Fibroblast of upper back skin (primary cell): ENCODE measurements at places on chromosomes 3 and 15.

DNA sequence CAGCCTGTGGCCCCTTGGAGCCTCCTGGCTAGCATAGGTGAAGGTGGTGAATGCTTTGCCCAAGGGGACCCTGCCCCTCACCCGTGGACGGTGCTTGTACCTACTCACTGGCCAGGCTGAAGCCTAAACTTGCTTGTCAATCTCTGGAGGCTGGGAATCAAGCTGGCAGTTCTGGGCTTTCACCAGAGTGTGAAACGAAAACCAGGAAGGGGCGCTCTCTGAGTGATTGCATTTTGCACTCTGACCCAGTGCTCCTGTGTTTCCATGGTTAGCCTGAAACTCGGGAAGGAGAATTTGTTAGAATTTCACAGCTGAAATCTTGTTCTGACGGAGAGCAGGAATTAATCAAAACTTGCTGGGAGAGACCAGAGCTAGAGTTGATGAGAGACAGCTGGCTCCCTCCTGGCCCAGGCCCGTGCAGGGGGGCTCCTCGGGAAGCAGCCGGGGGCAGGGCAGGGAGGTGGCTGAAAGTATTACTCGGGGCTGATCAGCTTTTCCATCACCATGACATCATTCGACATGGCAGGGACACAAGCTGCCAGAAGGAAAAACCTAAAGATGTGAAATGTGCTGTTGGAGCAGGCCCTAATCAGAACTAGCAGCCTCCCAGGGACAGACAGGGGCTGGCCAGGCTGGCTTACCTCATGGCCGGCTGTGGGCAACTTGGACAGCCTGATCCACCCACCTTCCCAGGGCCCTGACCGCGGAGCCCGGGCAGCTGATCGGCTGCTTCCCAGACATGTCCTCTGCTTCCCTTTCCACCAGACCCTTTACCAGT is 323.6 kb upstream of the CTDSPL start:
- peak; percentile 77 for DNase-seq

GRCh38 chr3:185502987-185503386 is 4.2 kb upstream of the TMEM41A start:
- DNase-seq, result no peak

DNA sequence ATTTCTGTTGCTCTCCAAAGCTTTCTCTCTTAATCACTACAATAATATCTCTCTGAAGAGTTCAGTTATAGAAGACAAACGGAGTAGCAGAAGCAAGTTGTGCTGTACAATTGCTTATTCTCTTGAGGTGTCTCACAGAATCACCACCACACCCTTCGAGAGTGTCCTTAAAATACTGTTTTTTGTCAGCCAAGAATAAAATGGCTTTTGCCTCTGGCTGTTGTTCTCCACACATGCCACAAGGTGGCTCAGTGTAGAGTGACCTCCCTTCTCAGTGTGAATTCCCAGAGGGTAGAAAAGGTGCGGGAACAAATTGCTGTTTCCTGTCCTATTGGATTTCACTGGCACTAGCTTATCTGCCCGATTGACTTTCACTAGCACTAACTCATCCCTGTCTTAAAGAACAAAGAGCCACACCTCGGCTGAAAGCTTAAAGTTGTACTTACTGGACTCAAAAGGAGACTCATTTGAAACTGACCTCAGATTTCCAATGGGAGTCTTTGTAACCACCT is 134.2 kb upstream of the SATB1 start:
- peak; percentile 13 for DNase-seq

DNA sequence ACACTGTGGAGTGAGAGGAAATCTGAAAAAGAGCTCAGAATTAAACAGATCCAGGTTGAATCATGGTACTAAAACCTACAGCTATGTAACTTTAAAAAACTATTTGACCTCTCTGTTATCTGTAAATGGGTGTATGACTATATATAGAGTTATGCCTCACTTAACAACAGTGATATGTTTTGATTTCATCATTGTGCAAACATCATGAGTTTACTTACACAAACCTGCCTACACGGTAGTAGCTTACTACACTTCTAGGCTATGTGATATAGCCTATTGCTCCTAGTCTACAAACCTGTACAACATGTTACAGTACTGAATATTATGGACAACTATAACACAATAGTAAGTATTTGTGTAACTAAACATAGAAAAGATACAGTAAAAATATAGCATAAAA is 191.6 kb upstream of the MEIS2 start:
- DNase-seq, result no peak

GRCh38 chr3:134161898-134162615 is 88.6 kb downstream of the RYK start:
- peak; percentile 12 for DNase-seq

GRCh38 chr15:70196372-70197316 is 98.9 kb upstream of the TLE3 start:
- peak; percentile 78 for DNase-seq

DNA sequence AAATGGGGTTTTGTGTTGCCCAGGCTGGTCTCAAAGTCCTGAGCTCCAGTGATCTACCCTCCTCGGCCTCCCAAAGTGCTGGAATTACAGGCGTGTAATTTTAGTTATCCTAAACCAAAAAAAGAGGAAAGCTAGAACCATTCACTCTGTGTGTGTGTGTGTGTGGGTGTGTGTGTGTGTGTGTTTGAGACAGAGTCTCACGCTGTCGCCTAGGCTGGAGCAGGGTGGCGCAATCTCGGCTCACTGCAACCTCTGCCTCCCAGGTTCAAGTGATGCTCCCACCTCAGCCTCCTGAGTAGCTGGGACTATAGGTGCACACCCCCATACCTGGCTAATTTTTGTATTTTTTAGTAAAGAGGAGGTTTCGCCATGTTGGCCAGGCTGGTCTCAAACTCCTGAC is 84.0 kb downstream of the TFDP2 start:
- DNase-seq, result no peak

DNA sequence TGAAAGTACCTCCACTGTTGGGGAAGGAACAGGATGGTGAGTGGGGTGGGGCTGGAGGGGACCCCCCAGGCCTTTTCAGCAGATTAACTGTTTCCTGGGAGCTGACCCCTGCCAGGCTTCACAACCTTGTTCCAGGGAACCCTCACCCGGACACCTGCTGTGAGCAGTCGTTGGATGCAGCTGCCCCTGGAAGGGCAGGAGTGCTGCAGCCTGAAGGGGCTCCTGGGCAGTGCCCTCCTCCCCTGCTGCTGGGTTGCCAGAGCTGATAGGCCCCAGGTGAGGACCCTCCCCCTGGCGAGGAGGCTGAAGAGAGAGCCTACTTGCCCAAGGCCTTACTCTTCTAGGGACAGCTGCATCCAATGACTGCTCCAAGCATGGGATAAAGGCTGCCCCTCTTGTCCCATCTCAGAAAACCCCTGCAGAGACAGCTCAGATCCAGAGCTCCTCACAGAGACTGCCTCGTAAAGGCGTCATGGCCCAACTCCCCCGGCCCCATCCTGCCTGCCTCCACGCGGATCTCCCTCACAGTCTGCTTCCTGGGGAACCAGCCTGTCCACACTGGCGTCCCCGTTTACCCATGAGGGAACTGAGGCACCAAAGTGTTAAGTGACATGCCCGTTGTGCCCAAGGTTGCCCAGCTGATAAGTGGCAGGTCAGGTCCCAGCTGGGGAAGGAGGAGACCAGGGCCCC is 193.4 kb upstream of the LINGO1 start:
- DNase-seq, result no peak

DNA sequence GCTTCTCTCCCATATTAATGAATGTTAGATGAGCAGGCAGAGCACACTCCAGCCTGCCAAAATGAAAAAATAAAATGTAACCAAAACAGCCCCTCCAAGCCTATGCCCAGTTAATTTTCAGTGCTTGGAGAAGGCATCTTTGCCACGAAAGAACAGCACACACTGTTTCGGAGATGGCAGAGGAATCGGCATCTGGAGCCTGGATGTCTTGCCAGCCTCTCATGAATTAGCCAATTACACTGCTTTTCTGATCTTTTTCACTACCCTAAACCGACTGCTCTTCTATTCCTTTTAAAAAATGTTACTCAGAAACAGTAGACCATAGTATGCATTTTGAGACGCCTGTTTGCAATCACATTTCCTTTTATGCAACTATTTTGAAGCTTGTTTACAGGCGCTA is 249.6 kb downstream of the TLE3 start:
- no peak for DNase-seq

DNA sequence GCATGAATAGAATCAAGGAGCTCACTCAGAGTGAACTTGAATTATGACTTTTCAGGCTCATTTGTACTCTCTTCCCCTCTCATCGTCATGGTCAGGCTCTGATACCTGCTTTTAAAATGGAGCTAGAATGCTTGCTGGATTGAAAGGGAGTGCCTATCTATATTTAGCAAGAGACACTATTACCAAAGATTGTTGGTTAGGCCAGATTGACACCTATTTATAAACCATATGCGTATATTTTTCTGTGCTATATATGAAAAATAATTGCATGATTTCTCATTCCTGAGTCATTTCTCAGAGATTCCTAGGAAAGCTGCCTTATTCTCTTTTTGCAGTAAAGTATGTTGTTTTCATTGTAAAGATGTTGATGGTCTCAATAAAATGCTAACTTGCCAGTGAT is 9.6 kb downstream of the CCNDBP1 start:
- peak; percentile 23 for DNase-seq

- peak; percentile 1 for DNase-seq
Measured at GRCh38 chr3:2822611-2823010, 287.6 kb downstream of the IL5RA start.

GRCh38 chr3:105187344-105187743 is 179.4 kb upstream of the ALCAM start:
- peak; percentile 20 for DNase-seq

DNA sequence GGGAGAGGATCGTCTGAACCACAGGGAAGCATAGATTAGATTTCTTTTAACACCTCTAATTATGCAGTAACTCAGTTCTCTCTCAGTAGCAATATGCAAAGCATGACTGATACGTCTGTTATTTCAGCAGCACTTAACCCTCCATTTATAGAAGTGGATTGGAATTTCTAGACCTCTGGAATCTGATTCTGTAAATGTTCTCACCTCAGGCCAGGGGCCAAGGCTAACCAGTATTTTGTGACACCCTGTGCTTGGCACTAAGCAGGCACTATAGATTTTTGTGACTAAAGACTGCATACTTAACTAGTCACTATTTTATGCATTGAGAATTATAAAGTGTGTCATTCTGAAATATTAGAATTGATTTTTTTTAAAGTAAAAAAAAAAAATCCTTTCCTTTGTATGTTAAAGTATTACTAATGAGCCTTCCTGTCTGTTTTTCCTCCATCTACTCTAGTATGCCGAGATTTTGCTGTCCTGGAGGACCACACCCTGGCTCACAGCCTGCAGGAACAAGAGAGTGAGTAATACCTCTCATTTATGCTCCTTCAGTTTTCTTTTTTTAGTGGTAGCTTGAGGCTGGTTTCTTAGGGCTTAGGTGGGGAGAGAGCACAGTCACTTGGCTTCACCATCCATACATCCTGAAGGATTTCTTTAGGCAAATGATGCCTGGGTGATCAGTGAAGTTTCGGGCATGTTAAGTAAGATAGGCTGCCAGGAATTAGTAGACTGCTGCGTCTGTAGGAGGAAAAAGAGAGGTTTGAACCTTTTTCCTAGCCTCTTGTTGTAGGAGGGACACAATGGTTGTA is 26.5 kb upstream of the UTS2B start:
- DNase-seq, result peak; percentile 87

- peak; percentile 56 for DNase-seq
Measured at GRCh38 chr3:55161231-55161630, 233.4 kb upstream of the LRTM1 start.

GRCh38 chr3:123692041-123692440 is 107.2 kb upstream of the HACD2 start:
- no peak for DNase-seq
